Activated CD4-positive, alpha-beta T cell treated with anti-CD3 and anti-CD28 coated beads, Interleukin-2, amount 10 ng/mL, durations not matched to agents 24 days and 14 days (primary cell): ENCODE measurements at places on chromosomes 2 and 18. TPM values are rescaled to one million over a fixed set of nuclear protein-coding genes. Genes with fewer than 3 reads are reported as not detected.

DNA sequence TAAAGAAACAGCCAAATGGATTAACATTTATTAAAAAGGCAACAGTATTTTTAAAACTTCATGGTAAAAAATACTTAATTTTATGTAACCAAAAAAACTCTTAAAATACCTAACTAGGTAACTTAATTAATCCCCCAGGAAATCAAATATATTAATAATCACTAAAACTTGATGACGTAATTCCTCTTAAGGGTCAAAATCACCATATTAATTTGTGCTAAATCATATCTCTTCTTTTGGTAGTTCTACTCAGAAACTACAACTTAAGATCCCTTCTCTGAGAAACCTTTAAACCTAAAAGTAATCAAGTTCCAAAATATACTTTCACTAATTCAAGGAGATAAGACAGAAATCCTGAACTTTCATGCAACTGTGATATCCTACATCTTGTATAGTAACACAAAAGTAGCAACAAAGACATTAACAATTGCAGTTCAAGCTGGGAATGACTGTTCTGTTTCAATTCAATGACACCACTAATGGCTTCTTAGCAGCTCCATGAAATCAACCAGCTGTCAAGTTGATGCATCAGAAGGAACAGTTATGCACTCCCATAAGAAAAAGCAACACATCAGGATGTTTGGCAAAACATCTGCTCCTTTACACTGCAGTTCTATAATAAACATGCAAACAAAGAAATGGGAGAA lies 4.0 kb downstream of the BAZ2B start:
- H3K27me3 ChIP-seq: peaks cover 32% of the 10 kb centered on the region
- no peaks in the 10 kb centered on the region for H3K36me3 ChIP-seq
- no peak overlapping the region for H3K4me3 ChIP-seq
- H3K4me1 ChIP-seq: peaks cover 11% of the 10 kb centered on the region

DNA sequence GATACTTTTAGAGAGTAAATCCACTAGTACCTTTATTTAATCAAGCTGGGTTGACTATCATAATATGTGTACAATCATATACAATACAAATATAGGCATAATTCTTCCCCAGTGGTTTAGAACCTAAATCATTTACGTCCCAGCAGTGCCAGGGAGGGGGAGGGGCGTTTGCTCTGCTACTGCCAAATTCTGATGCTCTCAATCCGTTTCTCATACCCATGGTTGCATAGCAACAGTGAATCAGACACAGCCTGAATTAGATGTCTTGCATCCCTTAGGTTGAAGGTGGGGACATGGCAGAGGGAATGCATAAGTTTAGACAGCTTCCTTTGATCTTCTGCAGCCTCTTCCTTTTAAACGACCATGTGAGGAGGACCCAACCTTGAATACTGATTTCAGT lies 135.4 kb downstream of the ABCA12 start:
- H3K4me3 ChIP-seq: no peak overlapping the region
- H3K4me1 ChIP-seq: no peaks in the 10 kb centered on the region
- DNase-seq: no peak
- no peaks in the 10 kb centered on the region for H3K27me3 ChIP-seq
- no peaks in the 10 kb centered on the region for H3K36me3 ChIP-seq

GRCh38 chr2:26679867-26680266 lies 12.7 kb upstream of the KCNK3 start:
- no peaks in the 10 kb centered on the region for H3K4me1 ChIP-seq
- H3K27me3 ChIP-seq: peaks cover 10% of the 10 kb centered on the region
- no peak overlapping the region for H3K27ac ChIP-seq

DNA sequence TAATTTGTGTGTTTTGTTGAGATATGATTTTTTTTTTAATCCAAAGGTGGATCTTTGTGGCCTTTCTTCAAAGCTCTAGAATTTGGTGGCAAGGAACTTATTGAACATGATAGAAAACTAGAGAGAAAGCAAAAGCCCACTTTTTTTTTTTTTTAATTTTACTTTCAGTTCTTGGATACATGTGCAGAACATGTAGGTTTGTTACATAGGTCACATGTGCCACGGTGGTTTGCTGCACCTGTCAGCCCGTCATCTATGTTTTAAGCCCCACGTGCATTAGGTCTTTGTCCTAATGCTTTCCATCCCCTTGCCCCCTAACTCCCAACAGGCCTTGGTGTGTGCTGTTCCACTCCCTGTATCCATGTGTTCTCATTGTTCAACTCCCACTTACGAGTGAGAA lies 135.9 kb downstream of the RHBDD1 start:
- H3K27ac ChIP-seq: peak overlapping the region; percentile 12
- H3K4me1 ChIP-seq: peaks cover 26% of the 10 kb centered on the region
- H3K4me3 ChIP-seq: peak overlapping the region; percentile 4
- peaks cover 6% of the 10 kb centered on the region for H3K36me3 ChIP-seq
- H3K27me3 ChIP-seq: no peaks in the 10 kb centered on the region
- DNase-seq: no peak

The HOXD12 gene
- not detected in 2 replicates for total RNA-seq

DNA sequence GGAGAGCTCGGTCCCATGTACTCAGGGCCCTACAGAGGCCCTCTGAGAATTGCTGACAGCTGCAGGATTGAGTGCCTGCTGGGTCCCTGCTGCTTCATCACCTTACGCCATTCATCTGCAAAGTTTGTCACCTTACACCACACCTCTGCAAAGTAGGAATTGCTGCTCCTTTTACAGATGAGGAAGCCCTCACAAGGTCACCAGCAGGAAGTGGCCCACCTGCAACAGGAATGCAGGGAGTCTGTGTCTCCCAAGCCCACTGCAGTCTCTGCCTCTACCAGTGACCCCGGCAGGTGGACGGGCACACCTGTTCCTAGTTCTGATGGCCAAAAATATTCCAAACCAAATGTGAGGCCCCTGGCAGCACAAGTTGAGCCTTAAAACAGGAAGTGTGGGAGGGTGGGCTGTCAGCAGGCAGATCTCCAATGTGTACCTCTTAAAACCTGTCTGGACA lies 441.4 kb downstream of the NBAS start:
- H3K27me3 ChIP-seq: no peaks in the 10 kb centered on the region
- peaks cover 2% of the 10 kb centered on the region for H3K4me1 ChIP-seq
- no peak for DNase-seq
- no peak overlapping the region for H3K27ac ChIP-seq

- no peaks in the 10 kb centered on the region for H3K27me3 ChIP-seq
- DNase-seq: no peak
- H3K4me3 ChIP-seq: no peak overlapping the region
- H3K27ac ChIP-seq: no peak overlapping the region
- peaks cover 17% of the 10 kb centered on the region for H3K4me1 ChIP-seq
- peaks cover 3% of the 10 kb centered on the region for H3K36me3 ChIP-seq
These were observed 2.7 kb upstream of the COPS8 start for GRCh38 chr2:237083026-237083425.

GRCh38 chr18:58895385-58895784 lies 30.7 kb downstream of the ZNF532 start:
- H3K27ac ChIP-seq: no peak overlapping the region
- DNase-seq: no peak
- peaks cover 7% of the 10 kb centered on the region for H3K4me1 ChIP-seq
- H3K4me3 ChIP-seq: no peak overlapping the region
- no peaks in the 10 kb centered on the region for H3K36me3 ChIP-seq

- no peaks in the 10 kb centered on the region for H3K4me1 ChIP-seq
- H3K27me3 ChIP-seq: no peaks in the 10 kb centered on the region
- no peak overlapping the region for H3K4me3 ChIP-seq
- no peak overlapping the region for H3K27ac ChIP-seq
- H3K36me3 ChIP-seq: no peaks in the 10 kb centered on the region
These were observed 324.6 kb upstream of the RND3 start for GRCh38 chr2:150812066-150812465.

DNA sequence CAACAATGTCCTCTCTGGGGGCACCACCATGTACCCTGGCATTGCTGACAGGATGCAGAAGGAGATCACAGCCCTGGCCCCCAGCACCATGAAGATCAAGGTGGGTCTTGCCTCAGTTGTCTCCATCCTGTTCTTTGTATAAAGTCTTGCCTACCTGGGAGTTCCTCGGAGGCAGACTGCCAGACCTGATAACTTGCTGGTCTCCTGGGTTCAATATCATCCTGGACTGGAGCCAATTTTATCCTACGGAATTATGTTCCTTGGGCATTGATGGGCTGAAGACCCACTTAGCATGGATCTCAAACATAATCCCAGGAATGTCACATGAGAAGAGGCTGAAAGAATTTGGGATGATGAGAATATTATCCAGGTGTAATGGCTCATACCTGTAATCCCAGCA lies 10.0 kb upstream of the DGUOK start:
- H3K4me1 ChIP-seq: peaks cover 8% of the 10 kb centered on the region
- no peak overlapping the region for H3K4me3 ChIP-seq
- H3K27ac ChIP-seq: no peak overlapping the region

DNA sequence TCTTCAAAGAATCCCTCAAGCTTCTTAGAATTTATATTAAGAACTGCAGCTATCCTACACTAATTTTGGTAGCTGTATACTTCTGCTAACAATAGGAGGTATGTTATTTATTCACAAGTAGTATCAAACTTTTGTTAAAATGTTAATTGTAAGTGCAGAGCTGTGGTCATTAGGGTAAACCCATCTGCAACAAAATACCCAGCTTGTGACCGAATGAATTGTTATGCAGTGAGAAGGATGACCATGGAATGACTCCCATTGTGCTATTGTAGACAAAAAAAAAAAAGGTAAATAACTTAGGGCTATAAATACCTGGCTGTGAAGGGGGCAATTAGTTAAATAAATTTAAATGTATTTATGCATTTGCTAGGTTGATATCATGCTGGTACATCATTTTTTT lies 186.1 kb downstream of the ADCYAP1 start:
- no peak overlapping the region for H3K27ac ChIP-seq
- H3K4me3 ChIP-seq: no peak overlapping the region
- H3K27me3 ChIP-seq: no peaks in the 10 kb centered on the region

The SERPINB13 gene
- not detected in 2 replicates for total RNA-seq

DNA sequence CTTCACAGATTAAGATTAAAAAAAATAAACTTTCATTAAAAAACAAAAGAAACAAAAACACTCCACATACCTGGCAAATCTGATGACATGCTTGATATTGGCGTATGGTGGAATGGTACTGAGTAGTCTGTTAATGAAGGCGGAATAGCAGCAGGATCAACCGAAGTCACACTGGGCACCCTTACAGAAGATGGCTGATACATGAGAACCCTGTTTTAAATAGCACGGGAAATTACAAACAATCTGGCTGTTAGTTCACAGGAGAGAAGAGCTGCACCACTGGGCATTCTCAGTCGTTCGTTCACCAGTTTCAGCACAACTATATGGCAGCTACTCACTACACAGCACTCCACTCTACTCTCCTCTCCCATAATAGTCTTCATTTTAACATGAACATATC lies 64.0 kb upstream of the ST8SIA5 start:
- H3K4me3 ChIP-seq: no peak overlapping the region
- DNase-seq: no peak
- no peaks in the 10 kb centered on the region for H3K27me3 ChIP-seq
- peaks cover 11% of the 10 kb centered on the region for H3K4me1 ChIP-seq
- H3K27ac ChIP-seq: no peak overlapping the region
- H3K36me3 ChIP-seq: peaks cover 19% of the 10 kb centered on the region

DNA sequence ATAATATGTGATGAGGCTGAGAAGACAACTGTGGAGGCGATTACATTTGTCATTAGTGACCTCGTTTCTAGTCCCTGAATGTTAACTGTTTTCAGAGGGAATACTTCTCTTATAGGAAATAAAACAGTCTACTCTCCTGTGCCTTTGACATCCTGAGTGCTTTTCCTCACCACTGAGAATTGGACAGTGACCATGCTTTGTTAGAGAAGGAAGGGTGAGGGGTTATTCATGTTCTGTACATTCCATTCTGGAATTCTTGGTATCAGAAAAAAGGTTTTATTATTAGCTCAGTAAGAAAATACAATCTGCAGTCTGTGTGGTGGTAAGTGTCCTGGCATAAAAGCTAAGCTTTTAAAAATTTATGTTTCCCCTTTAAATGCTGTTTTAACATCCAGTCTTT lies 58.8 kb downstream of the PARD3B start:
- no peak for DNase-seq
- H3K27me3 ChIP-seq: peaks cover 23% of the 10 kb centered on the region
- H3K36me3 ChIP-seq: no peaks in the 10 kb centered on the region

The SCTR gene
- total RNA-seq: not detected in 2 replicates

- no peaks in the 10 kb centered on the region for H3K4me1 ChIP-seq
- no peaks in the 10 kb centered on the region for H3K27me3 ChIP-seq
- no peaks in the 10 kb centered on the region for H3K36me3 ChIP-seq
- H3K4me3 ChIP-seq: no peak overlapping the region
- H3K27ac ChIP-seq: no peak overlapping the region
- no peak for DNase-seq
These were observed 28.4 kb downstream of the CPS1 start for GRCh38 chr2:210584834-210585233.

- no peak overlapping the region for H3K27ac ChIP-seq
- H3K4me1 ChIP-seq: peaks cover 2% of the 10 kb centered on the region
- peaks cover 58% of the 10 kb centered on the region for H3K36me3 ChIP-seq
- no peak overlapping the region for H3K4me3 ChIP-seq
- no peaks in the 10 kb centered on the region for H3K27me3 ChIP-seq
- DNase-seq: no peak
These were observed 81.5 kb upstream of the PGAP1 start for GRCh38 chr2:197007716-197008628.

DNA sequence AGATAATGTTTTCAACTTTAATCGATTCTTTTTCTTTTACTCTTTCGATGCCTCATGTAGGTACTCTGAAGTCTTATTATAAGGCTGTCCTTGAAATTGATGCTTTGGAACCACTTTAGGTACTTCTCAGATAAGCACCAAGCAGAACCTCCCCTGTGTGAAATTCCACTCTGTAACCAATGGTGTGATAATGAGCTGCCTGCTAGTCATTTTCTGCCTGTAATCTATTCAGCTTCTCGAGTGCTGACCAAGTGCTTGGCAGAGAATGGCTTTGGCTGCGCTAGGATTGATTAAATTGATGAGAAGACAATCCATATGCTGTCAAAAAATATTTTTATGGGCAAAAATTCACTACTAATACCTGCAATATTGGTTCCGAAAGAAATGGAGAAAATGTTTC lies 132.1 kb upstream of the STON1 start:
- no peak overlapping the region for H3K4me3 ChIP-seq
- H3K27ac ChIP-seq: no peak overlapping the region
- DNase-seq: no peak
- no peaks in the 10 kb centered on the region for H3K36me3 ChIP-seq

GRCh38 chr2:152348388-152348787 lies 13.4 kb downstream of the FMNL2 start:
- DNase-seq: no peak
- no peak overlapping the region for H3K27ac ChIP-seq
- H3K4me1 ChIP-seq: no peaks in the 10 kb centered on the region
- H3K27me3 ChIP-seq: peaks cover 3% of the 10 kb centered on the region
- no peak overlapping the region for H3K4me3 ChIP-seq
- H3K36me3 ChIP-seq: no peaks in the 10 kb centered on the region

GRCh38 chr2:8511868-8512612 lies 169.8 kb upstream of the ID2 start:
- H3K27me3 ChIP-seq: peaks cover 1% of the 10 kb centered on the region
- H3K4me3 ChIP-seq: no peak overlapping the region
- H3K27ac ChIP-seq: peak overlapping the region; percentile 52
- H3K4me1 ChIP-seq: peaks cover 45% of the 10 kb centered on the region
- peaks cover 25% of the 10 kb centered on the region for H3K36me3 ChIP-seq

DNA sequence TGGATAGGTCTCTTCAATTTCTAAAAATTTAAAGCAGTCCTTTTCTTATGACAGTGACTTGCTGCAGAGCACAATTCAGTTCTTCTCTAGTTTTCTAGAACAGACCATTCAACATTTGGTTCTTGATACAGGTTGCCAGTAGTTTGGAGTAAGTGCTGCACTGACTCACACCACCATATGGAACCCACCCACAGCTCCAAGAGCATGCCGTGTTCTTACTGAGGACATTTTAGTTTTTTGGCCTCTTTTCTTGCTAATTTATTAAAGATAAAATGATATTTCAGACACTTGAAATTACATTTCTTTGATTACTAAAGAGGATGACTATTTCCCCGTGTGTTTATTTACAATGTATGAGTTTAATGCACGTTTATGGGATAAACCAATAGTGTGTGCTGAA lies 120.0 kb downstream of the COL4A4 start:
- no peak overlapping the region for H3K27ac ChIP-seq
- no peak for DNase-seq
- no peaks in the 10 kb centered on the region for H3K36me3 ChIP-seq
- H3K27me3 ChIP-seq: peaks cover 8% of the 10 kb centered on the region

The ATG9A gene
- total RNA-seq: 61.6 and 67.2 TPM in 2 replicates
